ENCODE measurements at places on chromosomes 4 and X. TPM values are rescaled to one million over a fixed set of nuclear protein-coding genes. Genes with fewer than 3 reads are reported as not detected.

The HELT gene
- not detected for polyA plus RNA-seq

The FAM241A gene
- polyA plus RNA-seq, result 0.81 TPM

The PTPN13 gene
- 53.2 TPM for polyA plus RNA-seq

The TCEAL6 gene
- 28.3 TPM for polyA plus RNA-seq

The FAM120C gene
- polyA plus RNA-seq, result 10.7 TPM

The MAGEE2 gene
- not detected for polyA plus RNA-seq

The TSPAN5 gene
- 66.0 TPM for polyA plus RNA-seq

The C4orf36 gene
- polyA plus RNA-seq, result not detected

The HTN1 gene
- polyA plus RNA-seq, result not detected

The KLHL13 gene
- polyA plus RNA-seq, result 94.6 TPM

The IQSEC2 gene
- 0.06 TPM for polyA plus RNA-seq

The PCDH10 gene
- polyA plus RNA-seq, result 6.8 TPM

The ITGB1BP2 gene
- polyA plus RNA-seq, result not detected

The RIPPLY1 gene
- not detected for polyA plus RNA-seq

The PCSK1N gene
- 25.7 TPM for polyA plus RNA-seq

The TSPAN7 gene
- polyA plus RNA-seq, result 623 TPM

The UCP1 gene
- not detected for polyA plus RNA-seq

The HMX1 gene
- polyA plus RNA-seq, result not detected

The POU4F2 gene
- not detected for polyA plus RNA-seq

The FDCSP gene
- not detected for polyA plus RNA-seq

The VSIG1 gene
- polyA plus RNA-seq, result 0.32 TPM

The TMPRSS11D gene
- not detected for polyA plus RNA-seq

The CT45A5 gene
- 0.94 TPM for polyA plus RNA-seq

The GPRASP3 gene
- polyA plus RNA-seq, result 15.6 TPM

The UGT2B10 gene
- not detected for polyA plus RNA-seq

The OTC gene
- not detected for polyA plus RNA-seq

The NPY2R gene
- polyA plus RNA-seq, result 0.63 TPM

The CC2D2A gene
- polyA plus RNA-seq, result 13.7 TPM

The FAM149A gene
- polyA plus RNA-seq, result 11.1 TPM

The RIBC1 gene
- polyA plus RNA-seq, result not detected

The ARHGAP6 gene
- 0.62 TPM for polyA plus RNA-seq

The AFAP1 gene
- polyA plus RNA-seq, result 0.98 TPM

The ATP8A1 gene
- polyA plus RNA-seq, result 28.7 TPM

The BEND4 gene
- polyA plus RNA-seq, result 0.30 TPM

The DCTD gene
- polyA plus RNA-seq, result 8.7 TPM

The GPR173 gene
- 0.81 TPM for polyA plus RNA-seq

The SLC9A7 gene
- 11.4 TPM for polyA plus RNA-seq

The EFHC2 gene
- 8.3 TPM for polyA plus RNA-seq

The GRIA3 gene
- 287 TPM for polyA plus RNA-seq

The FGFBP2 gene
- polyA plus RNA-seq, result not detected

The MTMR8 gene
- polyA plus RNA-seq, result 0.15 TPM

The SPATA18 gene
- not detected for polyA plus RNA-seq

The COL25A1 gene
- 1.0 TPM for polyA plus RNA-seq

The PRR32 gene
- not detected for polyA plus RNA-seq

The CD40LG gene
- not detected for polyA plus RNA-seq

The SLC25A4 gene
- 262 TPM for polyA plus RNA-seq

The JCHAIN gene
- polyA plus RNA-seq, result 0.34 TPM

The MAGEA1 gene
- not detected for polyA plus RNA-seq

The HTR2C gene
- polyA plus RNA-seq, result 0.36 TPM
